Sciatic nerve (tissue), 2 donors: ENCODE measurements at places on chromosomes 3 and 15. TPM values are rescaled to one million over a fixed set of nuclear protein-coding genes. Genes with fewer than 3 reads are reported as not detected.

DNA sequence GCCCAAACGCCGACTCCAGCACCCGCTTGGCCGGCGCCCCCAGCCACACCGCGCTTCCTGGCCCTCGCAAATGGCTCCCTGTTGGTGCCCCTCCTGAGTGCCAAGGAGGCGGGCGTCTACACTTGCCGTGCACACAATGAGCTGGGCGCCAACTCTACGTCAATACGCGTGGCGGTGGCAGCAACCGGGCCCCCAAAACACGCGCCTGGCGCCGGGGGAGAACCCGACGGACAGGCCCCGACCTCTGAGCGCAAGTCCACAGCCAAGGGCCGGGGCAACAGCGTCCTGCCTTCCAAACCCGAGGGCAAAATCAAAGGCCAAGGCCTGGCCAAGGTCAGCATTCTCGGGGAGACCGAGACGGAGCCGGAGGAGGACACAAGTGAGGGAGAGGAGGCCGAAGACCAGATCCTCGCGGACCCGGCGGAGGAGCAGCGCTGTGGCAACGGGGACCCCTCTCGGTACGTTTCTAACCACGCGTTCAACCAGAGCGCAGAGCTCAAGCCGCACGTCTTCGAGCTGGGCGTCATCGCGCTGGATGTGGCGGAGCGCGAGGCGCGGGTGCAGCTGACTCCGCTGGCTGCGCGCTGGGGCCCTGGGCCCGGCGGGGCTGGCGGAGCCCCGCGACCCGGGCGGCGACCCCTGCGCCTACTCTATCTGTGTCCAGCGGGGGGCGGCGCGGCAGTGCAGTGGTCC, 3.5 kb downstream of the ISLR2 start:
- no peak for DNase-seq

GRCh38 chr3:169150920-169151319, 512.6 kb downstream of the MECOM start:
- DNase-seq, result no peak

- no peak for DNase-seq
These were observed 288.3 kb upstream of the C2CD4B start for GRCh38 chr15:62453375-62453774.

GRCh38 chr3:71372911-71373637, 210.5 kb downstream of the FOXP1 start:
- DNase-seq, result no peak

DNA sequence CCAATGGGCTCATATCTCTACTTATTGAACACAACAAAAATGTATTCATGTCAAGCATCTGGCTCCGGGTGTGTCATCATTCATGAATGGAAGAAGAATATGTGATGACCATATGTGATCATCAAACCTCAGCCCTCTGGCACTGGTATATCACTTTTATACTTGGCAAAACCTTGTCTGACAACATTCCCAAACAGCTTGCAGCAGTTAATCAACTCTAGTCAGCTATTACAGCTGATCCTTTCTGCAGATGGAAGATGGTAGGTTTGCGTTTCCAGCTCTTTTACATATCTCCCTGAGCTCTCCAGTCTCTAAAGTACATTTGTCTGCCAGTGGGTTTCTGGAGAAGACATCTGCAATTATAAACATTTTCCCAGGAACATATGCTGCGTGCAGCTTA, 6.6 kb downstream of the PLSCR5 start:
- no peak for DNase-seq

GRCh38 chr15:91100814-91101607, 954 bp downstream of the SV2B start:
- no peak for DNase-seq

DNA sequence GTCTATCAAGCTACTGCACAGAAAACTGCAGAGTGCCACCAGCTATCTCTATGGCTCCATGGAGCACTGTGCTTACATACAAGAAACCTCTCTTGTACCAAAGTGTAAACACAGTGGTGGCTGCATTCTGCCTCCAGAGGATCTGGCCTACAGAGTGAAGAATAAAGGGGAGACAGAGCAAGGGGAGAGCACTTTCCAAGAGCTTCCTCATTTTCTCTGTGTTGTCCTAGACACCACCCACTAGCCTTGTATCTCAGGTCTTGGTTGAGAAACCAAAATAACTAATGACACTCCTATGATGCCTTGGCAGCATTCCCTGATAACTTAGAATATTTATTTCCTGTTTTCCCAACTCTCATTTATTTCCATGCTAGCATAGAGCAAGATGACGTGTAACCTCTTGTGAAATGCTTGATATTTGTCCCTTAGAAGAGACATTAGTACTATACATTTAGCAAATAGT, 56.9 kb upstream of the PHLDB2 start:
- DNase-seq, result no peak

DNA sequence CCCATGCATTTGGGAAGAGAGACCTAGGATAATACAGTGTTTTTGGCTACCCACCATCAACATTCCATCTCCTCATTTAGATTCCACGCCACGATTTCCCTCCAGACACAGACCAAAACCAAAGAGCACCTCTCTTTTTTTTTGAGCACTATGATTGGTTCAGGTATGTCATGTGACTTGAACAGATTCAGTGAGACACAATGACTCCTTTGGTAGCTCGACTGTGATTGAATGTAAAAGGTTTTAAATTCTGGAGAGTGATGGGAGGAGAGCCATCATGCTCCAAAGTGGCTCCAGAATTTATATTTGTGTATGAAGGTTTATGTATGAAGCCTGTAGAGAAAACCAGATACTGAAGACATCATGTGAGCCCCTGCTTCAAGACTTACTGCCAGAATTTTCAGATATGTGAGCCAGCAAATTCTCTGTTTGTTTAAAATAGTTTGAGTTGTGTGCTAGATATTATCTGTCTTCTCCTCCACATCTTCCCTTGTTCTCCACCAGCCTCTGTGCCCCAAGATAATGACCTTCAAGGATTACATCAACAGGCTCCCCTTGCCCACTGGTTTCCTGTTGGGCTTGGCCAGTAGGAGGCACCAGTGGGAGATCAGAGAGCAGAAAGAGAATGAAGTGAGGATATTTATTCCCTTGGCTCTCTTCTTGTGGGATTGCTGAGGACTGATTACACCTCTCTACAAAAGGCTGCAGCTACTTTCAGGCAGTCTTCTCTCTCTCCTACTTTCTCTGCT, 12.5 kb downstream of the MYD88 start:
- no peak for DNase-seq

DNA sequence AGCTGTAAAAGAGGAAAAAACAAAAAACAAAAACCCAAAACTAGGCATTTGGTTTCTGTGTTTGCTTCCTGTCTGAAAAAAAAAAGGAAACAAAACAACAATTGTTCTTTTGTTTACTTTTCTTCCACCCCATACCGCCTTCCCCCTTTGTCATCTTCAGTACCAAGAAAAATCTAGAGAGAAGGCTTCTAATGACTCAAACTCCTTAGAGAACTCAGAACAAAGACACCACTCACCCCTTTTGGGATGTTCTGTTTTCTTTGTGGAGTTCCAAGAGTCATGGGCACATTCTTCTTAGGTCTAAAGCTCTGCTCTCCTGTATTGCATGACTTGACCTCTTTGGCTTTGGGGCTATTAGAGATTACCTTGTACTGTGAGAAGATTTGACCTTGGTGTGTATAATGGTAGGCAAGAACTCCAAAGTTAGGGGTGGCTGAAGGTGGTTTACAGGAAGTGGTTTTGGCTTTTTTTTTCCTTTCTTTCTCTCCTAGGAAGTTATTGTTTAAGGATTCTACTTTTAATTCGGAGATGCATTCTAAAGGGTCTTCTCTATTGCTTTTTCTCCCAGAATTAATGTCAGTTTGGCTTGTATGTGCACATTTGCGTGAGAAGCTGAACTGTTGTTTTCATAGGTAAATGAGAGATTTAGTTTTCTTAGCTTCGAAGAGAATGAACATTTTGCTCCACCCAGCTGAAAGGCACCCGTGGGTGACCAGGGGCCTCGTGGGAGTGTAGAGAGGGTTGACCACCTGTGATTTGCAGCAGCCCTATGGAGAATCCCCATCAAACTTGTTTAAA, 39.5 kb upstream of the ZBTB20 start:
- no peak for DNase-seq

GRCh38 chr3:33577173-33577572, 137.0 kb upstream of the UBP1 start:
- DNase-seq, result no peak

DNA sequence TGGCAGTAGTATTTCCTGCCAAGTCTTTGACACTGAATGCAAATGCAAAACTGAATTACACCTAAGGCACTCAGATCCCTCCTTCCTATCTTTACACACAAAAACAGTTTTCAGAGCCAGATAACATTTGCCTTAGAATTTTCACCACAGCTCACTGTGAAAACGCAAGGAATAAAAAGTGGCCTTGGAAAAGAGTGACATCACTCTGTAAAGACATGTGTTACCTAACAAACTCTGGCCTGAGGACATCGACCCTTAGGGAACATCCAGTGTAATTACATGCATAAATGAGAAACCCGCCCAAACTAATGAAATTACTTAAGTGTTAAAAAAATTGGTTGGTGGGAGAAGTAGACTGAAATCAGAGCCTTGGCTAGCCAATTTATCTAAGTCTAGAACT, 88.9 kb downstream of the PLOD2 start:
- DNase-seq, result no peak

- no peak for DNase-seq
These were observed 285.1 kb upstream of the STAC start for GRCh38 chr3:36095238-36095637.

GRCh38 chr15:66720206-66721010, 18.4 kb downstream of the SMAD6 start:
- DNase-seq, result no peak

DNA sequence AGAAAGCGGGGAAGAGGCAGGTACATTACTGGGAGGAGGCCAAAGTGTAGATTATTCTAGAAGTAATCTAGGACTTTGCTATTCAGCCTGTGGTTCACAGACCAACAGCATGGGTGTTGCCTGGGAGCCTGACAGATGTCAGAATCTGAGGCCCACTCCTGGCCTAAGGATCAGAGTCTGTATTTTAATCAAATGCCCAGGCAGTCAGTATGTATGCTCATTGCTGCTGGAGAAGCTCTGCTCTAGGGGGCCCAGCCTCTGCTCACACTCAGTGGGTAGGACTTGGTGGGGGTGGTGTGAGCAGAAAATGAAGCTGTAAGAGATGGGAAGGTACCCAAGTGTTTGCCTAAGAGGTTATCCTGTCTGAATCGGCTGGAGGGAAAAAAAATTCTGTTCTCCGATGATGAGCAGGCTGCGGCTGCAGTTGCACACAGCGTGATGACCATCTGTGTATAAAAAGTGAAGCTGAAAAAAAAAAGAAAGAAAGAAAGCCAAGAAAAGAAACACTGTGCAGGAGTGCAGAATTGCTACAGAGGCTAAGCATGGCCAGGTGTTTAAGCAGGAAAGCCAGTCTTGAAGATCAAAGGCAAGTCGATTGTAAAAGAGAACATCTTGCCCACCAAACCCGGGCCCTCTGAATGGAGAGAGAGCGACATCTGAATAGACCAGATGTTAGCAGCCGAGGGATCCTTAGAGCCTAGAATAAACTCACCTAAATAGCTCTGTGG, 65.2 kb downstream of the EIF4E3 start:
- no peak for DNase-seq

DNA sequence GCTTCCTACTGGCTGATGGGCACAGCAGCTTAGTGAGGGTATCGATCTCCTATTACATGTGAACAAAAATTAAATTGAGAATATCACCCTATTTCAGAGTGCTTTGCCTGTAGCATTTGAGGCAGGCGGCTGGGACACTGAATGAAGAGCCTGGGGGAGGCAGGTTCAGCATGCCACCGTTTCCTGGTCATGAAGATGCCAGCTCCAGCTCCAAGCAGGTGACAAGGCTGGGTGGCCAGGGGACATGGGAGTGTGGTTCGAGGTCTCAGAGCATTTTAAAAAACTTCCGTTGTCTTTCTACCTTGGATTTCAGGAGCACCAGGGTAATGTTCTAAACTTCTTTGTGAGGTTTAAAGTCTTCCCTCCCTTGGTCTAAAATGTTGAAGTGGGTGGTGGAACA, 158.2 kb downstream of the RPLP1 start:
- no peak for DNase-seq

The CCR9 gene
- 0.31 TPM for total RNA-seq

The GOLGA8A gene
- 124 TPM for total RNA-seq
